H7 (cell line): ENCODE measurements at places on chromosomes 2 and 18.
A peak's percentile ranks its signal among the peaks of the same experiment; 100 is the strongest.

GRCh38 chr2:169525434-169525833 lies 15.9 kb downstream of the KLHL41 start:
- DNase-seq: no peak

DNA sequence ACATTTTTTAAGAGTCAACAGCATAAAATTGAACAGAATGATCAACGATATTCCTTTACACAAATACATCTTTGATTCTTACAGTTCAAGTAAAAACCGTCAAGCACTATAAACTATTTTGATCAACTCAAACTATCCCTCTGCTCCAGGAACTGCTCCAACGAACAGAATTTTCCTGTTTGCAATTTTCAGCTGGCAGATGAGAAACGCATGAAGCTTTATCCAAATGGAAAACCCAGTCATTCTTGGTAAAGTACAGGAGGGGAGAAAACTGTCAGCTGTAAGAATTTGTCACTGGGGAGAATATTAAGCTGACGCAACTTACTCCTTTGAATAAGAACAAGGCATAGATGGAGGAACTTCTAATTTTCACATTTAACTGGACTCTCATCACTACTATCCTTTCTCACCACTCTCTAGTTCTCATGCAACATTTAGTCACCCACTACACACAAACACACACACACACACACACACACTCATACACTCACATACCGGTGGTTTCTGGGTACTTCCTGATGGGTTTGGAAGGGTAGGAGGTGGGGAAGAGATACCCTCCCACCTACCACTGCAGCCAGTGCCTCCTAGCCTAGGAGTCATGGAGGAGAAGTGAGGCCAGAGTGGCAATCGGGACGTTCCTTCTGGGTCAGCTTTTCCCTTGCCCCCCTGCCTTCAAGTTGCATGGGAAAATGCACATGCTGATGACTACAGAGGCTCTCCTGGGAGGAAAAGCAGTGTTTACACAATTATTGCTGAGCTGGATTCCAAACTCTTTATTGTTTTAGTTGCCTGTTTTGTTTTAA lies 54.0 kb upstream of the SPATS2L start:
- no peak for DNase-seq

DNA sequence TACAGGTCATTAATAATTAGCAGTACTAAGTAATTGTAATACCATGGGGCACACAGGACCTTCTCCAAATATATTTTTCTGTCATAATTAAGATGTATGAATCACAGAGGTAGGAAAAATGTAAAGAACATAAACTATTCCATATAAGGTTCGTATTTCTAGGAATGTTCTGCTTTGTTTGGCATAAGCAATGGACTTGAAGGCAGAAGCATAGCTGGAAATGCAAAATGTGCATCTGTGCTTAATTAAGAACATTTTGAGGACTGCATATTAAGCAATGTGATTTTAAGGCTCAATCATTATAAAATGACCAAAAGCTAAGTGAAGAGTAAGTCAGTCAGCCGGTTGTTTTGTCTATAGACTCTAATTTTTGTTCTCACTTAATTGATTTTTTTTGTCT lies 123.2 kb downstream of the RBM43 start:
- no peak for DNase-seq

DNA sequence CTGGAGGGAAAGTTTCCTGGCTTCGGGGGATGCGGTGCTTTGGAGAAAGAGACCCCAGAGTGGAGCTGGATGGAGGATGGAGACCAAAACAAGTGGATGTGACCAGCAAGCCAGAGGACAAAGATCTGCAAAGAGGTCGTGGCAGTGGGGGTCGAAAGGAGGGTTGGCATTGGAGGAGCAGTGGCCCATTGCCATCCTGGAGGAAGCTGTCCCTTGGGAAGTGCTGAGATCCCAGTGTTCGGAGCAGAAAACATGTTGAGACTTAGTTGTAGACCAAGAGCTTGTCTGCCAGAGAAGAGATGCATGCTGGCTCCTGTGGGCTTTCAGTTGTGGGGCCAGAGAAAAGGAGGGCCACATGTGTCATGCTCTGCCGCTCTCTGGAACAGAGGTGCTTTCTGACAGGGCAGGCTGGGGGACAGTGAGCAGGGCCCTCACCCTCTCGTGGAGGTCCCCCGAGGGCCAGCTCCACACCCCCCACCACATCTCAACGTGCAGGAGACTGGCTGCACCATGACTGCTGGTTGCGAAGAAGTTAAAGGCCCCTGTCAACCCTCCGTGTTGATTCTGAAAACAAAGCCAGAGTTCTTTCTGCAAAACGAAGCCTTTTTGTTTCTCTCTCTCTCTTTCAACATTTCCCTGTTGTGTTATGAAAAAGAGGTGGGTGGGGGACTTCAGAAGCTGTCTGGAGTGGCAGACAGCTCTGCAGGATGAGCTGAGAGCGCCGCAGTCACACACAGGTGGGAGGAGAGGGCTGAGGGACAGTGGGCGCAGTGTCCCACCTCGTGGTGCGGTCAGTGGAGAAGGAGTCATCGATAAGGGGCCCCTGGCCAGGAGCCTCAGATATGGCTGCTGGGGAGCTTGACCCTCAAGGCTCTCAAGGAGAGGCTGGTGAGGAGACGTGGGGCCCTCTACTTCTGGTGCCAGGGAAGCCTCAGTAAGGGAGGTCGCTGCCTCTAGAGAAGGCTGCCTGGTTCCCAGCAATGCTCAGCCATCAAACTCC lies 77.6 kb upstream of the BCL2L11 start:
- no peak for DNase-seq

DNA sequence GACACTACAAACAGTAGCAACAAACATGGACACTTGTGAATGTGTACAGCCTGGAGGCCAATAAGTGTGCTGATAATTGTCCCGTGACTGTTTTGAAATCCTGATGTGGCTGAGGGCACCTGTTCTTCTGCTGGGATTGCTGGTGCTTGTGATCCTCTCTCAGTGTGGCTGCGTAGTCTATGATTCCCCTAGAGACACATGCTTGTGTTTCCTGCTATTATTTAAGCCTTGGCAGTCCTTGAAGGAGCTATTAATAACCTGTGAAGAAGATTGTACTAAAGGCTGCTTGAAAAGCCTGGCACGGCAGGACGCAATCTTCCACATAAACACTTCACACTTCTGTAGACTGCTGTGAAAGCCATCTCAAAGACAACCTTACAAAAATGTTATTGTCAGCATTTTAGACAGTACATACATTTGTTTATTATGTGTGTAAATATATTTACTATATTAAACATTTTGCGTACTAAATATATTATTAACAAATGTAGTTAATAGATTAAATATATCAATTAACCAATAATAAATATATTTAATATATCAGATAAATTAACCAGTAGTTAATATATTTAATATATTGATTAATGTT lies 71.4 kb downstream of the GALR1 start:
- no peak for DNase-seq

DNA sequence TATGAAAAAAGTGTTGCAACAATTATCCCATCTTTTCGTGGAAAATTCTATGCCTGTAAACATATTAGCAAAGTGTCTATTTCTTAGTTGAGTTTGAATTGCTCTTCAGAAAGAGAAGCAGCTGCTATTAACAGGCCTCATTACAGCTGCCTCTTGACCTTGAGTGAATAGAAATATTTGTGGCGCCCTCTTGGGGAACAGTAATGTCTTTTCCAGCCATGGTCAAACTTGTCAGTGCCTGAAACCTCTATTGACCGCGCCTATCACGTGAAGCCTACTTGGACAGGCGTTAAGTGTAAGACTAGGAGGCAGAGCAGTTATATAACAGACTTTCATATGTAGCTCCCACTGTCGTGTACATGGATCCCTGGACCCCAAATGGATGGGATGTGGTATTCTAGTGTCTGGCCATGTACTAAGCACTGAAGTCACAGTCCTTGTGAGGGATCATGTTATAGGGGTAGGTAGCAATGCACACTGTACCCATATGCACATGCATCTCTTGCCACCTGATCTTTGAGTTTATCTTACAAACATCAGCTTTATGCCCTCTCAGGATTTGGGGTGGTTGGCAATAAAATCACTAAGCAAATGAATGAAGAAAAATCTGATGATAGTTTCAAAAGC lies 245.0 kb downstream of the PTGR3 start:
- DNase-seq: peak; percentile 36

GRCh38 chr18:67893916-67894315 lies 377.4 kb upstream of the DSEL start:
- no peak for DNase-seq

- DNase-seq: no peak
Observed at GRCh38 chr2:224263571-224264043, 138.3 kb downstream of the FAM124B start.

- no peak for DNase-seq
Observed at GRCh38 chr2:220783671-220784070, 788.4 kb downstream of the EPHA4 start.

DNA sequence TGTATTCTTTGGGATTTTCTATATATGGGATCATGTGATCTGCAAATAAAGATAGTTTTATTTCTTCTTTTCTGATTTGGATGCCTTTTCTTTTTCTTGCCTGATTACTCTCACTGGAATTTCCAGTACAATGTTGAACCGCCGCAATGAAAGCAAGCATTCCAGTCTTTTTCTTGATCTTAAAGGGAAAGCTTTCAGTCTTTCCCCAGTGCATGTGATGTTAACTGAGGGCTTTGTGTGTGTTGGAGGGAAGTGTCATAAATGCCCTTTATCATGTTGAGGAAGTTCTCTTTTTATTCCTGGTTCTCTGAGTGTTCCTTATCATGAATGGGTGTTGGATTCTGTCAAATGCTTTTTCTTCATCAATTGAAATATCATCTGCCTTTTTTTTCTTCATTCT lies 16.9 kb upstream of the CYBRD1 start:
- DNase-seq: no peak

DNA sequence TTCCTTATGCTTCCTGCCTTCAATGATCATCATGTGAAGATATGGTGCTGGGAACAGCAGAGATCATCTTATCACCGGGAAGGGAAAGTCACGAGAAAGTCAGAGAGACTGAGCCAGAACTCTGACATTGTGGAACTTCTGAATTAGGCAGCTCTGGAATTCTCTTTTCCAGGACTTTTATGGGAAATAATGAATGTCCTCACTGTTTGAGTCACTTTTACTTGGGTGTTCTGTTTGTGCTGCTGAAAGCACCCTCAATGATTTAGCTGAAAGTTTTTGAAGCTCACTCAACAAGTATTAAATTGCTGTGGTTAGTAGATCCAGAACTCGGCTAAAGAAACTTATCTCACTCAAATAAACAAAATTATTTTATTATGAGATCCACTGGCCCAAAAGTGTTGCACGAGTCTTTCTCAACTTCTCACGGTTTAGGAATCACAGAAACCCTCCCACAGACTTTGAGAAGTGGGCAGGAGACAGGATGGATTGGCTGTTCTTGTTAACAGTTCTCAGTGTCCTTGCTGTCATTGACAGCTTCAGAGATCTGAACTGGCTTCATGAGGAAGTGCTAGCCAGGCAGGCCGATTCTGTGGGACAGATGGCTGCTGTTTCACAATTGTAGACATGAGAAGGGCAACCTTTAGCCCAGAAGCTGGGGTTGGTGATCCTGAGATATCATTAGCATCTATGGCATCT lies 26.4 kb upstream of the ATRAID start:
- no peak for DNase-seq

- DNase-seq: no peak
Observed at GRCh38 chr18:62066102-62066818, 120.6 kb downstream of the PIGN start.

DNA sequence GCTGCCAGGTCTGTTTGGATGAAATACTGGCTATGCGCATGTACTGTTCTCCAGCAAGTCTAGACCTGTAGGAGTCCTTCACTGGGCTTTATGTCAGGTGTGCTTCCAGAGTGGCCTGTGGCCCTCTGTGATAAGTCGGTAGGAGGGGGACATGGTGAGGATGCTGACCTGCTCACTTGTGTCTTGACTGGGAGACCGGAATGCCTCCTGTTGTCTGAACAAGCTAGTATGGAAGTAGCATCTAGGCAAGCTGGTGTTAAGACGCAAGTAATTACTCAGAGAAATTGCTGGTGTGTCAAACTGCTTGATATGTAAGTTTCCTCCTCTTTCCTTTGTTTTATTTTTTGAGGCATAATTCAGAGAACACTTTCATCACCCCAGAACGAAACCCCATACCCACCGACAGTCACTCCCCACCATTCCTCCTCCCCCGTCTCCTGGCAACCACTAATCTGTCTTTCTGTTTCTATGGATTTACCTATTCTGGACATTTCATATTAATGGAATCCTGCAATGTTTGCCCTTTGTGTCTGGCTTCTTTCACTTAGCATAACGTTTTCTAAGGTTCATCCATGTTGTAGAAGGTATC lies 76.4 kb downstream of the TMEM247 start:
- DNase-seq: no peak

GRCh38 chr2:64090264-64090663 lies 54.0 kb downstream of the PELI1 start:
- no peak for DNase-seq

DNA sequence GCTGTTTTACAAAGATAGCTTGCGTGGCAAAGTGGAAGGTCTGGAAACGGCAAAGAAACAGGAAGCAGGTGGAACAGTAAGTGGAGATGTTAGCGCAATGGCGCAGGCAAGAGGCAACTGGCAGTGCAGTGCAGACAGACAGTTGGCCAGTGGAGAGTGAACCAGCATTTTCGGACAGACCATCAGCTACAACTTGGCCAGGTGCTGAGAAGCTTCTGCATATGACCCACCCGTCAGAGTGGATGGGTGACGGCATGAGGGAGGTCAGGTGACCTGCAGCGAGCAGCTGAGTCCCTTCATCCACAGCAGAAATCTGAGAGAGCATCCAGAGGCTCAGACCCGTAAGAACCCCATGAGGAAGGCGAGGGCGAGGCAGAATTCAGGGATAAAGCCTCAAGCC lies 33.8 kb downstream of the NPC1 start:
- DNase-seq: no peak

GRCh38 chr18:14935210-14935609 lies 187.2 kb downstream of the ANKRD30B start:
- DNase-seq: no peak

- DNase-seq: peak; percentile 60
Observed at GRCh38 chr2:136510244-136510643, 255.1 kb upstream of the THSD7B start.

GRCh38 chr18:10365901-10366300 lies 88.5 kb upstream of the APCDD1 start:
- no peak for DNase-seq

DNA sequence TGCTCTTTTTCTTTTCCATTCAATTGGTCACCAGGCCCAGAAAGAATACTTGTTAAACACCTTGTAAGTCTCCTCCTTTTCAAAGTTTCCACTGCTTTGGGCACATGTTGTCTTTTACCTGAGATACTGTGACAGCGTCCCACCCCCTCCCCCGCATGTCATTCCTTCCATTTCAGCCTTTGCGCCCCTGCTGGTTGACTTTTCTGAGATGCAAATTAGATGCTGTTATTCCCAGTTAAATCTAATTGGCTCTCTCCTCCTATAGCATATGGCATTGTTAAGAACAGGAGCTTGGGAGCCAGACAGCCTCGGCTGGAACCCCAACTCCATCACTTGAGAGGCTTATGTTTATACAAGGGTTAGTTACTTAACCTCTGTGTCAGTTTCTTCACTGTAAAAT lies 80.3 kb upstream of the GAREM1 start:
- peak; percentile 61 for DNase-seq
